ENCODE measurements at places on chromosomes 7 and 10.

DNA sequence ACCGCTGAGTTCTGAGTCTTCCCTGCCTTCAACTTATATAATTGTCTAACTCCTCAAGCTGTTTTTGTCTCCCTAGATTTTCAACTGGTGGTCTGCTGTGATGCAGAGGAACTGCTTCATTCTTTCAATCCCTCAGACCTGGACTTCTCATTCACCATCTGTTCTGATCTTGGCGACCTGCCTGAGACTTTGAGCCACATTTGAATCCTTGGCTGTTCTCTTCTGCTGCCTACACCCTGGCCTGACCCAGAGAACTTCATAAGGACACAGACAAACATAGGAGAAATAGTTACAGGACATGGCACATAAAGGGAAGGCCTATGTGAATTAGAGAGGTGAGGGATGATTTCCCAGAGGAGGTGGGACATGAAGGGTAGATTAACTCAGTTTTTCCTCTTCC, 326.7 kb downstream of the PTEN start:
- no peaks in the 10 kb centered on the region for H3K27me3 ChIP-seq
- no peak overlapping the region for H3K4me3 ChIP-seq
- DNase-seq: no peak
- H3K36me3 ChIP-seq: no peaks in the 10 kb centered on the region

DNA sequence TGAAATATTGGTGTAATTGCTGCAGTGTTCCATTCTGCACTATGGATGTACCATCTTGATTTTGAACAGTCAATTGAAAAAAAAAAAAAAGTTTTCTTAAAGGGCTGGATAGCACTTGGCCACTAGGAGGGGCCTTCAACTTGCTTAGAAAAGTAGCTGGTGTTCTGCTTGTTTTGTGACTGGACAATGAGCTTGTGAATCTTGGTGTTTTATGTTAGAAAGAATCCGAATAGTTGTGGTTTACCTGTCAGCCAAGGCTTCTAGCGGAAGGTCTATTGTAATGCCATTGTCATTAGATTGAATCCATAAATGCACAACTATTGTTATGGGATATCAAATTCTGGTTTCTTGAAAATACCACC, 77.1 kb downstream of the BMPER start:
- H3K27ac ChIP-seq: no peak overlapping the region
- H3K4me3 ChIP-seq: no peak overlapping the region
- no peaks in the 10 kb centered on the region for H3K36me3 ChIP-seq
- no peaks in the 10 kb centered on the region for H3K27me3 ChIP-seq
- peaks cover 3% of the 10 kb centered on the region for H3K4me1 ChIP-seq

- H3K27ac ChIP-seq: no peak overlapping the region
- no peaks in the 10 kb centered on the region for H3K27me3 ChIP-seq
- DNase-seq: peak; percentile 66
- H3K4me1 ChIP-seq: peaks cover 2% of the 10 kb centered on the region
Measured at GRCh38 chr7:3650844-3651243, 349.8 kb downstream of the SDK1 start.

DNA sequence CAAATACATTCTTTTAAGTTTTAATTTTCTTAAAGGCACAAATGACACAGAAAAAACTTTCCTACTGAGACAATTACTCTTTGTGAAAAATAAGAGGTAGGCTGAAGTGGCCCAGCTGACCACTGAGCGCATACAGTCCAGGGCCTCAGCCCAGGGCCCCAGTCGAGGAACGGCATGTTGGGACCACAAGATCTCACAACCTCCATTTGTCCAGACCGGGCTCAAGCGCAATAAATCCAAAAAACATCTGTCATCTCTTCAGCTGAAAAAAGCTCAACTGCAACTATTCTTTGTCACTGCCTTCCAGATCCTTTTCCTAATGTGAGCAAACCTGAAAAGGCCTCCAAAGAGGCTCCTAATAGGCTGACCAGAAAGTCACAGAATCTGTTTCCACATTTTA, 165.8 kb downstream of the SRPK2 start:
- no peak overlapping the region for H3K4me3 ChIP-seq
- H3K27ac ChIP-seq: no peak overlapping the region
- H3K4me1 ChIP-seq: peaks cover 7% of the 10 kb centered on the region
- no peak for DNase-seq
- no peaks in the 10 kb centered on the region for H3K27me3 ChIP-seq

- peaks cover 5% of the 10 kb centered on the region for H3K4me1 ChIP-seq
- H3K36me3 ChIP-seq: no peaks in the 10 kb centered on the region
- H3K4me3 ChIP-seq: no peak overlapping the region
- no peak overlapping the region for H3K27ac ChIP-seq
- peaks cover 16% of the 10 kb centered on the region for H3K27me3 ChIP-seq
Measured at GRCh38 chr7:140416560-140416959, 12.7 kb downstream of the RAB19 start.

- no peak overlapping the region for H3K4me3 ChIP-seq
- no peaks in the 10 kb centered on the region for H3K36me3 ChIP-seq
- DNase-seq: no peak
- peaks cover 2% of the 10 kb centered on the region for H3K4me1 ChIP-seq
- H3K27me3 ChIP-seq: no peaks in the 10 kb centered on the region
- no peak overlapping the region for H3K27ac ChIP-seq
Measured at GRCh38 chr7:141203177-141203576, 129.3 kb downstream of the TMEM178B start.

- no peak overlapping the region for H3K27ac ChIP-seq
- no peak overlapping the region for H3K4me3 ChIP-seq
- H3K27me3 ChIP-seq: no peaks in the 10 kb centered on the region
Measured at GRCh38 chr7:37336259-37336658, 112.4 kb downstream of the ELMO1 start.

- peaks cover 30% of the 10 kb centered on the region for H3K4me1 ChIP-seq
- no peak overlapping the region for H3K27ac ChIP-seq
- no peak overlapping the region for H3K4me3 ChIP-seq
- H3K27me3 ChIP-seq: no peaks in the 10 kb centered on the region
Measured at GRCh38 chr10:98257198-98257597, 10.8 kb downstream of the LOXL4 start.

DNA sequence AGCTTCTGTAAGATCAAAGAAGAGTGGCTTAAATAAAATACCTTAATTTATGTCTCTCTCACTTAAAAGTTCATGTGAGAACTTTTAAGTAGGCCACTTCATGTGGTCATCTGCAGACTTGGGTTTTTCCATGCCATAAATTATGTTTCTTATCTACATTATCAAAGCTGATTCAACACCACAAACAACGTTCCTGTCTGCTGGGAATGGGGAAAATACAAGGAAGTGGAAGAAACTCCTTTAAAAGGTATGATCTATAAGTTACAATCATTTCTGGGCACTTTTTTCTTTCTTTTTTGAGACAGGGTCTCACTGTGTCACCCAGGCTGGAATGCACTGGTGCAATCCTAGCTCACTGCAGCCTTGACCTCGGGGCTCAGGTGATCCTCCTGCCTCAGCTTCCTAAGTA, 16.9 kb upstream of the OTUD1 start:
- H3K27ac ChIP-seq: no peak overlapping the region
- no peaks in the 10 kb centered on the region for H3K4me1 ChIP-seq
- H3K36me3 ChIP-seq: no peaks in the 10 kb centered on the region
- H3K27me3 ChIP-seq: no peaks in the 10 kb centered on the region
- H3K4me3 ChIP-seq: no peak overlapping the region

DNA sequence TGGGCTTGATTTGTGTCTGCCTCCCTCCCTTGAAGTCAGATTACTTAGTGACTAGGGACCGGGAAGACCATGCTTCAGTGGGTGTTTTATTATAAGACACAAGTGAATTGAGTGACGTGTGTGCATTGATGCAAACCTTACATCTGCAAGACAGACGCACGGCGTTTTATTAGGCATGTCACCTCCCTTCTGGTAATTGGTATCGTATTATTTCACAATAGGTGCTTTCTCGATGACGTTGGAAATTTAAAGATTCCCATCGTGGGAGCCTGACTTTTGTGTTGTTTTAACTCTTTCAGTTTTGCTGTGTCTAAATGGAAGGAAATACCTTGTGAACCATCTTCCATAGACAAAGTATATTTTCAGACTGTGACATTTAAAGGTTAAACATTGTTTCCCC, 132.6 kb downstream of the INSYN2A start:
- no peak for DNase-seq
- no peak overlapping the region for H3K27ac ChIP-seq
- no peak overlapping the region for H3K4me3 ChIP-seq
- no peaks in the 10 kb centered on the region for H3K27me3 ChIP-seq

- no peaks in the 10 kb centered on the region for H3K27me3 ChIP-seq
- H3K4me1 ChIP-seq: peaks cover 3% of the 10 kb centered on the region
- H3K27ac ChIP-seq: no peak overlapping the region
- H3K4me3 ChIP-seq: no peak overlapping the region
Measured at GRCh38 chr7:74625446-74625845, 32.1 kb upstream of the GTF2I start.

DNA sequence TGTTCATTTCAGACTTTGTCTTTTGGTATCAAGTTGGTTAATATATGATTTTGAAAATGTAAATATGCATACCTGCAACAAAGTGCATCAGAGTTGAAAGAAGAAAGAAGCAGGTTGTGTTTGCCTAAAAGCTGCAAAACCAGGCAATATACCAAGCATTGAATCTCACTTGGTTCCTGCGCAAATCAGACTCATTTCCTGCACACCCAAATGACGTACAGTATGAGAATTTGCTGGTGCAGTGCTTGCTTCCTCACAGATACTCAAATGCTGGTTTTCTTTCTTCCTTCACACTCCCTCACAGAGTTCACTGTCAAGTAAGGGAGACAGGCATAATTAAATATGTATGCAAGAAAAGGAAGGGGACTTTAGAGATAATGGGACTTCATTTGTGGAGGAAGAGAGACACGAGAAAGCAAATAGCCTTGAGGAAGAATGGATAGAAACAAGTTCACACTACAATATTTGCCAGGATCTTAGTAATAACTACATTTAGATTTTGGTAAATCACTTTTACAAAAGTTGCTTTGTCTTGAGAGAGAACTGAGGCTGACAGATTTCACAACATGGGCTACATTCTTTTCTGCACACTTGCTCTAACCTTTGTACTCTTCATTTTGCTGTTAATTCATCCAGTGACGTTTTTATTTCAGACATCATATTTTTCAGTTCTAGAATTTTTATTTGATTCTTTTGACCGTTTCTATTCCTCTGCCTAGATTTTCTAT, 56.9 kb upstream of the AOAH start:
- no peaks in the 10 kb centered on the region for H3K36me3 ChIP-seq
- no peak overlapping the region for H3K4me3 ChIP-seq
- H3K4me1 ChIP-seq: no peaks in the 10 kb centered on the region
- H3K27ac ChIP-seq: no peak overlapping the region

DNA sequence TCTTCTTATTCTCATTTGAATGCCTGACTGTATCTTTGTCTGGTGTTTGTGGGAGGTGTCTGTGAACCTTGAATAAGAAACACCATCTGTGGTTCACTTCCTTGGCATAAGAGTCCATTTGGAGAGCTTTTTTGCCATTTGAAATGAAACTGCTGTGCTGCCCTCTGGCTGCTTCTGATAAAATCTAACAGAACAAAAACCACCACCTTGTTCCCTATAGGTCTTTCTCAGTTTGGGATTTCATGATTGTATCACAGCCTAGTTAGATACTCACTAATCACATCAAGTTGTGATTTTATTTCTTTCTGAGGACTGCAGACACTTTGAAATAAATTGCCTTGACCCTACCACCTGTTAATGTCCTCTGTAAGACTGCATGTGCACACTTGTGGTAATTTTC, 102.7 kb upstream of the FAM13C start:
- peak; percentile 27 for DNase-seq
- no peaks in the 10 kb centered on the region for H3K4me1 ChIP-seq
- H3K4me3 ChIP-seq: no peak overlapping the region
- no peaks in the 10 kb centered on the region for H3K36me3 ChIP-seq
- H3K27me3 ChIP-seq: no peaks in the 10 kb centered on the region
- no peak overlapping the region for H3K27ac ChIP-seq

DNA sequence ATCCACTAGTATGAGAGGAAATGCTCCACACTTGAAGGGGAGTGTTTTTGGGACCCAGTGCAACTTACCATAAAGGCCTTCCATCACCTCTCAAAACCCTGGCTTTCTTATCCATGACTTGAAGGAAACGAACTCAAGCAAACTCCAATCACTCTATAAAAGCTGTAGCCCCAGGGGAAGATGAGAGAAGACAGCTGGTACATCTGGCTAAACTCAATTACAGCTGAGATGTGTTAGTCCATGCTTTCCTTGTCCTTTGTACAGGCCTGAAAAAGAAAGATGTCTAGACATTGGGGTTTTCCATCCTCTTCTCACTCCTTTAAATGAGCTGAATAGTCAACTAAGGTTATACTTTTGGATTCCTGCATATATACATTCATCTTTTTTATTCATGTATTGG, 89.5 kb upstream of the ANKRD30A start:
- H3K4me3 ChIP-seq: no peak overlapping the region
- H3K36me3 ChIP-seq: no peaks in the 10 kb centered on the region
- H3K27me3 ChIP-seq: no peaks in the 10 kb centered on the region
- no peak overlapping the region for H3K27ac ChIP-seq

GRCh38 chr10:5560142-5560816, 35.5 kb downstream of the CALML3 start:
- H3K4me1 ChIP-seq: peaks cover 28% of the 10 kb centered on the region
- no peaks in the 10 kb centered on the region for H3K36me3 ChIP-seq
- no peaks in the 10 kb centered on the region for H3K27me3 ChIP-seq
- no peak for DNase-seq
- H3K27ac ChIP-seq: no peak overlapping the region

DNA sequence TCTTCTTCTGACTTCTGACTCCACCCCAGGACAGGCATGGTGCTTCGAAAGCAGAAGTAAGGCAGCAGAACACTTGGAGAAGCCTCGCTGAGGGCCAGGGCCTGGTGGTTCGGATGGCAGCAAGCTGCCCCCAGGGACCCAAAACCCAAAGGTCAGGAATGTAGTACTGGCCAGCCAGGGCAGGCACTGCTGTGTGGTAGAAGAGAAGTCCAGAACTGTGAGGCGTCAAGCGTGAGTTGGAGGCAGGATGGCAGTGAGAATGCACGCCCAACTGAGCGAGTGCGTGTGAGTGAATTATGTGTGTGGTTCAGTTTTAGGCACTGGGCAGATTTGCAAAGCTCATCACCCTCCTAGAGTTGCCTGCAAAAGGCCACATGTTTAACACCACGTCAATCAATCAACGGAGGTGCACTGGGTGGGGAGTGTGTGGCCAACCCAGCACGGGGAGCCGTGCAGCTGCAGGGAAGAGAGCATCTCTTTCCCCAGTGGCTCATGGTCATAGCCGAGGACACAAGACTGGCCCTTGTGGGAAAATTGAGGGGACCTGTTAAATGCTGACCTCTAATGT, 144.3 kb downstream of the KCNMA1 start:
- DNase-seq: no peak
- H3K4me3 ChIP-seq: no peak overlapping the region
- H3K27ac ChIP-seq: no peak overlapping the region
- no peaks in the 10 kb centered on the region for H3K36me3 ChIP-seq

GRCh38 chr7:78563191-78563590, 764.6 kb downstream of the PHTF2 start:
- DNase-seq: peak; percentile 18
- H3K4me1 ChIP-seq: no peaks in the 10 kb centered on the region
- H3K4me3 ChIP-seq: no peak overlapping the region

- H3K4me1 ChIP-seq: peaks cover 11% of the 10 kb centered on the region
- peak overlapping the region; percentile 62 for H3K27ac ChIP-seq
- no peak for DNase-seq
- H3K4me3 ChIP-seq: peak overlapping the region; percentile 70
Measured at GRCh38 chr10:86712317-86712707, 44.0 kb downstream of the LDB3 start.

GRCh38 chr7:4602905-4603842, 78.9 kb upstream of the FOXK1 start:
- peaks cover 19% of the 10 kb centered on the region for H3K27me3 ChIP-seq
- H3K4me1 ChIP-seq: no peaks in the 10 kb centered on the region
- no peak for DNase-seq
- no peak overlapping the region for H3K27ac ChIP-seq

All from mesenchymal stem cell (in vitro differentiated cells and primary cell).